ENCODE measurements at places on chromosomes 16 and 17.

- DNase-seq = no peak
These were observed 5.5 kb upstream of the NCBP3 start for GRCh38 chr17:3851461-3852100.

GRCh38 chr16:142405-142967, 4.0 kb upstream of the NPRL3 start:
- no peak for DNase-seq

DNA sequence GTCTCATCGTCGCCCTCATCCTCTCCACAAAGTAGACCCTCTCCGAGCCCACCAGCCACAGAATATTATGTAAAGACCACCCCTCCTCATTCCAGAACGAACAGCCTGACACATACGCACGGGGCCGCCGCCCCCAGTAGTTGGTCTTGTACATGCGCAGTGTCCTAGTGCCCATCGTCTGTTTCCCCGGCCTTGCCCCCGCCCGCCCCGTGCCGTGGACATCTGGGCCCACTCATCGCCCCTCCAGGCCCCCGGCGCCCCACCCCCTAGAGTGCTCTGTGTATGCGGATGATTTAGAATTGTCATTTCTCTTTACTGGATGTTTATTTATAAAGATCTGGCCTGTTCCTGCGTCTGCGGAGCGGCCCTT, 475 bp upstream of the AMDHD2 start:
- no peak for DNase-seq

GRCh38 chr17:76565728-76566612, 19.7 kb downstream of the ST6GALNAC2 start:
- no peak for DNase-seq

All from sciatic nerve (tissue), 2 donors.